ENCODE measurements at places on chromosomes 5 and 9.

- no peak for DNase-seq
These were observed 8.7 kb downstream of the HMGCS1 start for GRCh38 chr5:43304525-43304924.

GRCh38 chr5:88825584-88826315, 57.2 kb downstream of the MEF2C start:
- no peak for DNase-seq

GRCh38 chr9:20476912-20477521, 145.3 kb downstream of the MLLT3 start:
- DNase-seq: no peak

DNA sequence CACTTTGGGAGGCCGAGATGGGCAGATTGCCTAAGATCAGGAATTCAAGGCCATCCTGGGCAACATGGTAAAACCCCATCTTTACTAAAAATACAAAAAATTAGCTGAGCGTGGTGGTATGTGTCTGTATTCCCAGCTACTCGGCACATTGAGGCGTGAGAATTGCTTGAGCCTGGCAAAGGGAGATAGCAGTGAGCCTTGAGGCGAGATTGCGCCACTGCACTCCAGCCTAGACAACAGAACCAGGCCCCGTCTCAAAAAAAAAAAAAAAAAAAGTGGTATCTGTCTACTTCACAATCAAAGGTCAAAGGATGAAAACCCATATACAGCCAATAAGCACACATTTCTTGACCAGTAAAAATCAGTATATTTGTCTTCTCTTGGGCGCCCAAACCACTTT, 728.5 kb upstream of the ADAMTS16 start:
- no peak for DNase-seq

GRCh38 chr9:93143830-93144530, 9.9 kb upstream of the NINJ1 start:
- no peak for DNase-seq

- no peak for DNase-seq
These were observed 133.4 kb upstream of the CDH9 start for GRCh38 chr5:27171761-27172261.
